ENCODE measurements at places on chromosomes 12 and 14. TPM values are rescaled to one million over a fixed set of nuclear protein-coding genes. Genes with fewer than 3 reads are reported as not detected.

The ART4 gene
- total RNA-seq = not detected

The PLA2G1B gene
- total RNA-seq = not detected

The PIANP gene
- total RNA-seq = 0.97 TPM

The DLGAP5 gene
- total RNA-seq = 31.4 TPM

The RAB3IP gene
- 16.8 TPM for total RNA-seq

The SPTB gene
- 2.5 TPM for total RNA-seq

The CDCA4 gene
- total RNA-seq = 49.8 TPM
